ENCODE measurements at places on chromosomes 6 and 20.

- no peak for DNase-seq
These were observed 89.3 kb upstream of the ZNFX1 start for GRCh38 chr20:49367113-49367512.

GRCh38 chr20:61436667-61437279, 184.7 kb downstream of the CDH4 start:
- no peak for DNase-seq

- no peak for DNase-seq
These were observed 23.5 kb downstream of the NOL7 start for GRCh38 chr6:13638626-13639025.

GRCh38 chr20:61659246-61659993, 406.3 kb downstream of the TAF4 start:
- peak; percentile 89 for DNase-seq

DNA sequence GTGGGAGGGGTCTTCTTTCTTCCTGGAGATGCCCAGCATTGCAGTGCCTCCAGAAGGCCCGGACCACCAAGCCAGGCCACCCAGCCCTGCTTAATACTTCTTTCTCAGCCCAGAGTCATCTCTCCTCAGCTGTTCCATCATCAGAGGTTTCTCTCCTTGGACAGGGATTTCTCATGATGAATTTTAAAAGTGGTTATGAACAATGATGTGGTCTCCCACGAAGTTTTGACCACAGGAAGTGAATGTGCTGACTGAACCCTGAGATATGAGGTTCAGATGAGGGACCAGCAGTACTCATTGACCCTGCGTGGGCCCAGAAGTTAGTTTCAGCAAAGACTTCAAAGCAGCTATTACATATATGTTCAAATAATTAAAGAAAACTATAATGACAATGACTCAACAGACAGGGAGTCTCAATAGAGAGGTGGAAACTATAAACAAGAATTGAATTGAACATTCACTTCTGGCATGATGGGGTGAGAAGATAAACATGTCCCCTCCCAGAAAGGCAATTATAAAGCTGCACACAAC, 114.5 kb upstream of the SLC22A16 start:
- no peak for DNase-seq

- no peak for DNase-seq
These were observed 613.2 kb upstream of the FLRT3 start for GRCh38 chr20:14950633-14951032.

GRCh38 chr20:6075428-6076219, 21.8 kb upstream of the LRRN4 start:
- DNase-seq = peak; percentile 88
